ENCODE measurements at places on chromosomes 6 and 20.
A peak's percentile ranks its signal among the peaks of the same experiment; 100 is the strongest.

DNA sequence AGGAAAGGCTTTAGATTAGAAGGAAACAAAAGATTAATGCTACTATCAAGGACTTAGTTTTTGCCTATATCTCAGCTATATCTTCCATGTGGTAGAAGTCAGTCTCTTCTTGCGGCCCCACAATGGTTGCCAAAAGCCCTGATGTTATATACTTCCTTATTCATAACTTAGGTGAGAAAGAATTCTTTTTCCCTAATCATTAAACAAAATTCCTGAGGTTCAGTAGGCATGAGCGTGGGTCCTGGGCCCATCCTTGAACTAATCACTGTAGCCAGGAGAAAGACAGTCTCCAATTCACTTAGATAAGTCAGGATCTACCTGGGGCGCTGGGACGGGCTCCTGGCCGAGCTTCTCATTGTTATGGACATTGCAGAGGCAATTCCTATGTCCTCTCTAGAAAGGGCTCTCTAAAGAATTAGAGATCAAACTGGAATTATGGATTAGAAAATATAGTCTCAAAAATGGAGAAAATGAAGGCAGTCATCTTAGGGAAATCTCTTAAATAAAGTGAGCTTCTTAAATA is 134.3 kb downstream of the KIF6 start:
- no peak for DNase-seq

DNA sequence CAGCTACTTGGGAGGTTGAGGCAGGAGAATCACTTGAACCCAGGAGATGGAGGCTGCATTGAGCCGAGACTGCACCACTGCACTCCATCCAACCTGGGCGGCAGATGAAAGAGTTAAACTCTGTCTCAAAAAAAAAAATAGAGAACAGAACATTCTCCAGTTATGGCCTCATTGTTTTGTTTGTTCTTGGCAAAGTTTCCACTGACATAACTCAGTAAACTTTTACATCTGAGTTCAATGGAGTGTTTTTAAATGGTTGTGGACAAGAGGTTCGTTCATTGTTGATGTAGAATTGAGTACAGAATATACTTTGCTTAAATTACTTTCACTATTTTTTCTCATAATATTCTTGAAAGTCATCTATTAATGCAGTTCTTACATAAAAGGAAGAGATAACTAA is 42.2 kb upstream of the IFNGR1 start:
- no peak for DNase-seq

- DNase-seq = no peak
Observed at GRCh38 chr6:157647261-157647915, 175.7 kb upstream of the SNX9 start.

DNA sequence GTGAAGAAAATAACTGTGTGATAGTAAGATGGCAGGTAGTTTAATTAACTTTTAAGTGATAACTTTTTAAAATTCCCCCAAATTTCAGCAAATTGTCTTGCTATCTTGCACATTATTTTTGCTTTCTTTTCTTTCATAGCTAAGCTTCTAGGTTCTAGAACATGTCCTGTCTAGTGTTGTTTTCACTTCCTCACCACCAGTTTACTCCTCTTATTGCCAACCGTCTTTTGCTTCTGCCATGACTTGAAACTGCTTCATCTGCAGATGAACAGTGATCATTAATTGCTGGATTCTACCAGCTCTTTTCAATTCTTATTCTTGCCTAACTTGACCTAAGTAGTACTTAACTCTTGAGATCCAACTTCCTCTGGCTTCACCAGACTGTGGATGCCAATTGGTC is 137.8 kb downstream of the CENPW start:
- no peak for DNase-seq

DNA sequence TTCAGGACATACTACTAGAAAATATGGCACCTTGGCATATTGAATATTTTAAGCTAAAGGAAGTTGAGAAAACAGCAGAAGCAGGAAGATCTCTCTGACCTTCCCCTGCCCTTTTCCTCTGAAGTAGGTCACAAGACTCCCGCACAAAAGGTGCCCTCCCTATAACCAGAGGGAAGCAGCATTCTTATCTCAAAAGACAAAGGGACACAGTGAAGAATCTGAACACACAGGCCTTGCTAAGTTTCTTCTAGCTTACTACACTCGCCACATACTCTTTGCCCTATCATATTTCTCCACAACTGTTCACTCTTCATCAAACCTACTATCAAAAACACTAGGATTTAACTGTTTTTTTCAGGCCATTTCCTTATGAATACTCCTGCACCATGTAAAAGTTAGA is 151.2 kb downstream of the ELOVL4 start:
- DNase-seq = no peak

DNA sequence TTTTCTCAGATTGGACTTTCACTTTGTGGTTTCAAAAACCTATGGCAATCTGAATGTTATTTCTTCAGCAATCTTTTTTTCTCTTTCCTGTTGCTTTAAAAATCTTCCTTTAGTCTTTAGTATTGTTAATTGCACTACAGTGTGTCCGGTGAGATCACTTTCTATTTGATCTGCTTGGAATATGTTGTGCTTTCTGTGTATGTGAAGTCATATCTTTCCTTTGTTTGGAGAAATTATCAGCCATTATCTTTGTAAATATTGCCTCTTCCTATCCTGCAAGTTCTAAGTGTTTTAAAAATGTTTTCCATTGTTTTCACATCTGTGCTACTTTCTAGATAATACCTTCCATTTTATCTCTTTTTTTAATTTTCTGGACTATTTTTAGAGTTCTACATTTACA is 171.4 kb upstream of the PRSS16 start:
- no peak for DNase-seq

DNA sequence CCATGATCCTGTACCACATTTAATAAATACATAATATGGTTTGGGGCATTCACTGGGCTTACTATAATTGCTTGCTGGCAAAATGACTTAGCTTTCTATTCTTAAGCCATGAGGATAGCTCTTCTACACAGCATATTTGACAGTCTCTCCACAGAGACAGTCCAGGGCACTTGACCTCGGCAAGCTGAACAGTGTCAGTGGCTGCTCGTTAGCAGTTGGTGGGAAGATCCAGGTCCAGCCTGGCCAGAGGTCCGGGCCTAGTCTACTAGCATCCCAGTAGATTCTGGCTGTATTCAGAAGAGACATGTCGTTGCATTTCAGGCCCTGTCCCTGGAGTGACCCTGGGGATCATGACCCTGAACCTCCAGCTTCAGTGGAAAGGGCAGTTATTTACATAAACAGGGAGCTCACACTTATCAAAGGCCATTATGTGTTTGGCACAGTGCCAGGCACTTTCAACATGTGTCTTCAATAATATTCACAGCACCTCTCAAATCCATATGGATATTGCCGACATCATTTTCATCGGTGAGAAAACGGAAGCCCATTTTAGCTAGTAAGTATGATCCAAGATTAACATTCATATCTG is 139.0 kb downstream of the IMPG1 start:
- DNase-seq = no peak

- no peak for DNase-seq
Observed at GRCh38 chr20:31667315-31668285, 29.9 kb downstream of the COX4I2 start.

GRCh38 chr6:23335894-23336293 is 766.5 kb downstream of the HDGFL1 start:
- no peak for DNase-seq

GRCh38 chr20:46948081-46948480 is 53.4 kb downstream of the EYA2 start:
- DNase-seq = no peak

DNA sequence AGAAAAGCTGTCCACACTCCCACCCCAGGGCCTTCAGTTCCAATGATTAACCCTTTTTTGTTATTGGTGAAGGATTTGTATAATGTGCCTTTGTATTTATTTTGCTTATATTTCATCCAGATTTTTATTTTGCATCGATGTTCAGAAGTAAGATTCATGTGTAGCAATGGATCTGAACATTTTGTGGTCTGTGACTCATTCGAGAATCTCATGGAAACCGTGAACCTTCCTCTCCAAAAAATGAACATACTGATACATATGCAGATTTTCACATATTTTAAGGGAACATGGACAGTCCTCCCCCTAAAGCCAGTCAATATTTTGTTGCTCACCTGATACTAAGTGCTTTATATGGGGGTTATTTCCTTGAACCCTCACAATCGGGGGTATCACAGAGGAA is 421.8 kb upstream of the SOX4 start:
- no peak for DNase-seq

DNA sequence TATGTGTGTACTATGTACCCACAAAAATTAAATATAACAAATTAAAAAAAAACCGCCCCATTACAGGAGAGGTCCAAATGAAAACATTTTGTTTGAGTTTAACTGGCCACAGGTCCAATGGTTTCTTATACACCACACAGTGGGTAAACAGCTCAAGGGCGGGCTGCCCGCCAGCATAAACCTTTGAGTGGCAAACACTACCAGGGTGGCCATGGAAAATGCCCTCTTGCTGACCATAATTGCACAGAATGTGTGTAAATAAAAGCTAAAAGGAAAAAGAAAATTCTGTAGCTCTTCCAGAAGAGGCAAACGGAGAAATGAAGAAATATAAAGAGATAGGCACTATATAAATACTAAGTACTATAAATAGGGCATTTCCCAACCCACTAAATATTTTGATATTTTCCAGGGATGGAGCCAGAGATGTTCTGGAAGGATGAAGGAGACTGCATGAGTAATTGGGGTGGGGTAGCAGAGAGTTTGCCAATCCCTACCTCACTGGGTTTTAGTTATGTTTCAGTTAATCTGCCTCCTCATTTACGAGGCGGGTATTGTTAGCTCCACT is 1.1 kb upstream of the CDC5L start:
- DNase-seq = no peak

- no peak for DNase-seq
Observed at GRCh38 chr6:145891565-145891964, 72.6 kb downstream of the SHPRH start.

DNA sequence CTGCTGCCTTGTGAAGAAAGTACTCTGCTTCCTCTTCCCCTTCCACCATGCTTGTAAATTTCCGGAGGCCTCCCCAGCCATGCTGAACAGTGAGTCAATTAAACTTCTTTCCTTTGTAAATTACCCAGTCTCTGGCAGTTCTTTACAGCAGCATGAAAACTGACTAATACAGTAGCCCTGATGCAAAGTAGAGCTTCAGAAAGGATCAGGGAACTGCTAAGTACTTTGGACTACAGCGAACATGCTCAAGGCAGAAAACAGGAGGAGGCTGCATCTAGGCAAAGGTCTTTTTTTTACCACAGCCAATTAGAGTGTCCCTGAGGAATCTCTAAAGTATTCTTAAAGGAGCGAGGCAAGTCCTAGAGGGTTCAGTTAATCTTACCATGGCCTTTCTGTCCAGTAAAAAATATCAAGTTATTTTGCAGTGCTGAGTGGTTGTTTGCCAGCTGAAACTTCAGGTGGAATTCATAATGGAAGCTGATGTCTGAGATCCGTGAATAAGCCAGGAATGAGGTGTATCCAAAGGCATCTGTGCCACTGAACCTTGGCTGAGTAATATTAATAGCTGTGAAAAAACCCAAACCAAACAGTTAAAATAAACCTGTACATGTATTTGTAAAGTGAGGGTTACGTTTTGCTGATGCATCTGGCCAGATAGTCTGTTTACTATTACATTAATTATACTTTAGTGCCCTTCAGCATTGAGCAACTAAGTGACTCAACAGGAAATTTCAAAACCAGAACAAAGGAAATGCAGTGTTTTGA is 170.4 kb downstream of the PHF3 start:
- DNase-seq = peak; percentile 13

DNA sequence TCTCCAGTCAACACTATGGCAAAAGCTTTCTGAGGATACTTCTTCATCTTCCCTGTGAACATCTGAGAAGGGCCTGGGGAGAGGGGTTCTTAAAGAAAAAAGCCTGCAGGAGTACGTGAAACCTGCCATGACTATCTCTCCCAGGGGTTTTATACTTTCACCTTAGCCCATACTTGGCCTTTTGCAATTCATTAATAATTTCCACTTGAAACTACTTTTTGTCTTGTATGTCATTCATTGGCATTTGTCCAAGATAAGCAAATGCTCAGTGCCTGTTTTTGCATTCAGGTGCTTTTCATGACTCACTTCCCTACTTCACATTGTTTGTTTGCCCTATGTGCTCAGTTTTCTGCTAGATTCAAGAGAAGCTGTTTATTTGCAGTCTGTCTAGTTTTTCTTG is 580.3 kb upstream of the GJE1 start:
- peak; percentile 18 for DNase-seq
